Esophagus muscularis mucosa (tissue), 4 donors: ENCODE measurements at places on chromosomes 3 and 15. TPM values are rescaled to one million over a fixed set of nuclear protein-coding genes. Genes with fewer than 3 reads are reported as not detected.

Gene CD200R1
- total RNA-seq = 1.7 TPM

DNA sequence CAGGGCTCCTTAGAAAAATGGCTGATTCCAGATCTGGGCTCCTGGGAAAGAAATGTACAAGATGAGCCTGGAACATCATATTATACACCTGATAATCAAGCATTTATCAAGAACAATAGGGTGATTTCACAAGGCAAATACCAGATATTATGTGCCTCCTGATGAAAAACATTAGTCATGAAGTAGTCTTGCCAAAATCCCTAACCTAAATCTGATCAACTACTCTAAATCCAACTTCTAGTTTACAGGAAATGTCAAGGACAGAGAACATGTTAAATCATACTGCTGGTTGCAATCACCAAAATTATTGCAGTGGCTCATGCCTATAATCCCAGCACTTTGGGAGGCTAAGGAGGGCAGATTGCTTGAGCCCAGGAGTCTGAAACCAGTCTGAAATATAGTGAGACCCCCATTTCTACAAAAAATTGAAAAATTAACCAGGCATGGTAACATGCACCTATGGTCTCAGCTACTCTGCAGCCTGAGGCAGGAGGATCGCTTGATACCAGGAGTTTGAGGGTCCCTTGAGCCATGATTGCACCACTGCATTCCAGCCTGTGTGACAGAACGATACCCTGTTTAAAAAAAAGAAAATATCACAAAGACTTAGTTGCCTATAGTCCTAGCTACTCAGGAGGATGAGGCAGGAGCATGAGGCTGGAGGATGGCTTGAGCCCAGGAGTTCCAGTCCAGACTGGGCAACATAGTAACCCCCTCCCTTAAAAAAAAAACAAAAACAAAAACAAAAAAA is 34.9 kb upstream of the ATP13A3 start:
- no peaks in the 10 kb centered on the region for H3K36me3 ChIP-seq
- no peak overlapping the region for H3K27ac ChIP-seq
- DNase-seq = no peak
- H3K4me3 ChIP-seq = no peak overlapping the region
- H3K4me1 ChIP-seq = peaks cover 11% of the 10 kb centered on the region
- H3K27me3 ChIP-seq = no peaks in the 10 kb centered on the region

Gene MOBP
- not detected for total RNA-seq

Gene EPHA6
- 6.0 TPM for total RNA-seq

Gene MME
- total RNA-seq = 1.7 TPM
